ENCODE measurements at places on chromosomes 2 and 18.
A peak's percentile ranks its signal among the peaks of the same experiment; 100 is the strongest.

GRCh38 chr2:130302164-130302886 lies 40.4 kb upstream of the IMP4 start:
- DNase-seq = peak; percentile 63

DNA sequence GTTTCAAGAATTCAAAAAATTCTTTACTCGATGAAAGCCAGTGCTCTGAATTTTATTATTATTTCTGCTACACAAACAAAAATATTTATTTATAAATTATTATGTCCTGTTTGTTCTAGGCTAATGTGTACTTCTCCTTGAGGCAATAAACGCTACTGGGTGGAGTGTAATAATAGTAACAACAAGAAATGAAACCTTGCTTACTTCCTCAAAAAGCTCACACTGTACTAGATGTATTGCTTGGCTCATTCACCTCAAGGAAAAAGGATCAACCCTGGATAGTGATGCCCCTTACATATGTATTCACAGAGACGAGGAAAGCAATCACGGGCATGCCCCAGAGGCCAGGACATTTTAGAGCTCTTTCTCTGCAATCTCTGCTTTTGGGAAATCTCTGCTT lies 685.6 kb upstream of the NXPH2 start:
- DNase-seq = no peak

- no peak for DNase-seq
These were observed 24.4 kb upstream of the FAM117B start for GRCh38 chr2:202610380-202610779.

GRCh38 chr2:240972636-240973521 lies 25.5 kb upstream of the SNED1 start:
- no peak for DNase-seq

- peak; percentile 72 for DNase-seq
These were observed 69.3 kb upstream of the MCFD2 start for GRCh38 chr2:46984642-46985476.

GRCh38 chr2:222024932-222025880 lies 273.6 kb downstream of the PAX3 start:
- no peak for DNase-seq

- peak; percentile 93 for DNase-seq
These were observed 32.8 kb downstream of the TTC32 start for GRCh38 chr2:19868701-19869580.

GRCh38 chr2:41847744-41848441 lies 199.9 kb upstream of the PKDCC start:
- DNase-seq = no peak

- DNase-seq = no peak
These were observed 506.5 kb downstream of the TSN start for GRCh38 chr2:122261911-122262310.

DNA sequence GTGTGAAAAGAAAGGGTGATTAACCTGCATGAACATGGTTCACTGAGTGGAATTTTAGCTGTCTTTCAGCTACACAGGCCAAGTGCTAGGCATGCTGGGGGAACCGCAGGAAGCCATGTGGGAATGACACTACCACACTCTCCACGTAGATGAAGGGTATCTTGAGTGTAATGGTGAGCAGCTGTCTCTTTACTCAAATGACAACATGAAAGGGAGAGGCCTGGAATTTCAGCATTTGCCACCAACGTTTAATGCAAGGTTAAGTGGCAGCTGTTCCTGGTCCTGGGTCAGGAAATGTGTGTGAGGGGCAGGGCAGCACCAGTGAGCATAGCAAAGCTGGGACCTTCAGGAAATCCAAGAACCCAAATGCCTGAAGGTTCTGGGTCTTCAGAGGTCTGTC lies 588.4 kb downstream of the SLC4A3 start:
- no peak for DNase-seq

DNA sequence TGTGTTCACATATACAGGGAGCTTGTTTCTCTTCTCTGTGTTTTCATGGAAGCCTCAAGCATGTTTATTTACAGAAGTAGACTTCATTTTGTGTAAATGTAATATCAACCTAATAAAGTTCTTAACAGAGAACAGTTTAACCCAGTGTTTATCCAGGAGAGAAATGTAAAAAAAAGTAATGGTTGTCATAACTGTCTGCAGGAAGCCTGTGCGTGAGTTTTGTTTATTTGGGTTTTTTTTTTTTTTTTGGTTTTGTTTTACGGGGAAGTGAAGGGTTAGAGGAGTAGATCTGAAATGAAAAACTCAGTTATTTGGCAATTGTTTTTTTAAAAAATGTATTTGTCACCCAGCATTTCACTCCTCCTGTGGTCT lies 124.7 kb downstream of the RAPGEF4 start:
- DNase-seq = no peak

- DNase-seq = peak; percentile 92
These were observed 485 bp upstream of the GALNT3 start for GRCh38 chr2:165794536-165794928.

- DNase-seq = peak; percentile 49
These were observed 6.1 kb upstream of the TMEM185B start for GRCh38 chr2:120229341-120229740.
